ENCODE measurements at places on chromosomes 13 and 19. TPM values are rescaled to one million over a fixed set of nuclear protein-coding genes. Genes with fewer than 3 reads are reported as not detected.

DNA sequence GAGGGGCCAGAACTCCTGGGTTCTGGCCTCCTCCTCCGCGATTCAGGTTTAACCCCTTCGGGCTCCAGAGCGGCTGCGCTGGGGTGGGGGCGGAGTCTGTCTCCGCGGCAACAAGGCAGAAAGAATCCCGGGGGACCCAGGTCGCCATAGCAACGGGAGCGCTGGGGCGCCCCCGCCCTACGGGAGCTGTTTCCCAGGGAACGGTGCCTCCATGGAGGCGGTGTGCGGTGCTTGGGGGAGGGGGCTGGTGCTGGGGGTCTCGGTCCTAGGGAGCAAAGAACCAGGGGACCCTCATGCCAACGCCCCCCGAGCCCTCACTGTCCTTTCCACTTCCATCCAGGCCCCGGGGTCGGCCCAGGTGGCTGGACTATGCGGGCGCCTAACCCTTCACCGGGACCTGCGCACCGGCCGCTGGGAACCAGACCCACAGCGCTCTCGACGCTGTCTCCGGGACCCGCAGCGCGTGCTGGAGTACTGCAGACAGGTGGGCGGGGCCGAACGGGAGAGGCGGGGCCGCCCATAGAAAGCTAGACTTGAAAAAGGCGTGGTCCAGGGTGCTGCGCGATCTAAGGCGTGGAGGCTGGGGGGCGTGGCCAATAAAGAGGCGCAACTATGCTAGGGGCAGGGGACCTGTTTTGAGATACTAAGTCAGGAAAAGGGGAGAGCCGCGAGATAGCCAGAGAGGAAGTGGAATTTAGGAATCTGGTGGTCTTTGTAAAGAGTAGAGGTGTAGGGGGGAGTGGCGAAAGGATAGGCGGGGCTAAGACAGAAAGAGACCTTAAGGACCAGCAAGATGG is 1.2 kb downstream of the APLP1 start:
- peak; percentile 92 for DNase-seq
- H3K4me1 ChIP-seq, result peaks cover 18% of the 10 kb centered on the region
- no peaks in the 10 kb centered on the region for H3K36me3 ChIP-seq
- peaks cover 53% of the 10 kb centered on the region for H3K27me3 ChIP-seq
- H3K4me3 ChIP-seq, result peak overlapping the region; percentile 91

DNA sequence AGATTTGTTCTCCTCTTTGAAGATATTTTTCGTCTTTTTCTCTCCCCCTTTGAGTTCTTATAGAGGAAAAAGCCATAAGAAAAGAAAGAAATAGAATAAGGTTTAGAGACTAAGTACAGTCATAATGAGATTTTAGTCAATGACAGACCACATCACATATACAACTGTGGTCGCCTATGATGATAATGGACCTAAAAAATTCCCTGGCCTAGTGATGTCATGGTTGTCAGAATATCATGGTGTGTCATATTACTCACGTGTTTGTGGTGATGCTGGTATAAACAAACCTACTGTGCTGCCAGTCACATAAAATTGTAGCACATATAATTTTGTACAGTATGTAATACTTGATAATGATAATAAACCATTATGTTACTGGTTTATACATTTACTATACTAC is 1096.1 kb downstream of the OLFM4 start:
- no peak for DNase-seq
- no peak overlapping the region for H3K4me3 ChIP-seq
- H3K27me3 ChIP-seq, result no peaks in the 10 kb centered on the region
- H3K27ac ChIP-seq, result no peak overlapping the region
- H3K36me3 ChIP-seq, result peaks cover 10% of the 10 kb centered on the region

DNA sequence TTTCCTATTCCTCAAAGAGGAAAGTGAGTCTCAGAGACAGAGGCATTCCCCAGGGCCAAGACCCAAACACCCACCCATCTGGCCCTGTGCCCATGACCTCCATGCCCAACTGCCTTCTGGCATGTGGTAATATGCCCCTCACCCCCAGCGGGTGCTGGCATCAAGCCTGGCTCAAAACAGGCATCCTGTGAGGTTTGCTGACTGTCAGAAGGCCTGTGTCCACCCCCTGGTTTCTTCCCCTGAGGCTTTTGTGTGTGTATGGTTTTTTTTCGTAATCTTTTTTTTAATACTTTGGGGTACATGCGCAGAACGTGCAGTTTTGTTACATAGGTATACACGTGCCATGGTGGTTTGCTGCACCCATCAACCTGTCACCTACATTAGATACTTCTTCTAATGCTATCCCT is 7.6 kb upstream of the KANK2 start:
- H3K27me3 ChIP-seq, result no peaks in the 10 kb centered on the region
- DNase-seq, result no peak
- H3K4me1 ChIP-seq, result peaks cover 10% of the 10 kb centered on the region

DNA sequence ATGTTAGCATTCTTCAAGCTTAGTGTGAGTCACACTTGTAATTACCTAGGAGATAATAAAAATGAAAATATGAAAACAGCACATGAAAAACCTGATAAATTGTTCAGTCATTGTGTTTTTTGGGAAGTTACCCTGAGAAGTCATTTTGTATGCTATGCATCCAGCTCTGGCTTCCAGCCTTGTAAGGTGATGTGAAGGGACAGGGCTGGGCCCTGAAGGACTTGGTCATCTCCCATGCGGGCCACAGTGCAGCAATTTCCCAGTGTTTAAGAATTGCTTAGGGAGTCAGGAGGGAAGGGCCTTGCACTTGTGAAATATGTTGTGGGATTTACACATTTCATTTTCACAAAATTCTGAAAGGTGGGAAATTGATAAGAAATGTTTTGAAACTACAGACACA is 41.3 kb downstream of the ARHGEF7 start:
- H3K27ac ChIP-seq, result no peak overlapping the region
- peaks cover 26% of the 10 kb centered on the region for H3K36me3 ChIP-seq
- DNase-seq, result no peak
- H3K4me1 ChIP-seq, result peaks cover 48% of the 10 kb centered on the region
- H3K27me3 ChIP-seq, result peaks cover 6% of the 10 kb centered on the region

Gene SPPL2B
- 52.0 TPM for total RNA-seq

DNA sequence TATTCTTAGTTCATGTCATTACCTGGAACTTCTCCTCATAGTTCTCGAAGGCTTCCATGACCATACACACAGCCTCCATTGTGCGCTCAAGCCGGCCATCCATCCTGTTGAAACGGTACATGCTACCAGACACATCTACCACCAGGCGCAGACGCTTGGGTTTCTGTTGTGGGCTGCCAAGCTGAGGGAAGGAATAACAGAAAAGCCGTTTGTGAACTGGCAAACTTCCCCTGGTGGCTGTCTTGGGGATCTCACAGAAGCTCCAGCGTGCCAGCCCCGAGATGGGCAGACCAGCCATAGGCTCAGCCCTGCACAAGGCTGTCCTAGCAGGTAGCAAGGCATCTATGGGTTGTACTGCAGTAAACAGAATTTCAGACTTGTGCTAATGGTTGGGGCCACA is 130.1 kb downstream of the RGCC start:
- peaks cover 18% of the 10 kb centered on the region for H3K36me3 ChIP-seq
- no peak overlapping the region for H3K27ac ChIP-seq
- H3K4me3 ChIP-seq, result no peak overlapping the region
- peak; percentile 7 for DNase-seq

Gene ATP4A
- total RNA-seq, result not detected
